ENCODE measurements at places on chromosomes 16 and 17. TPM values are rescaled to one million over a fixed set of nuclear protein-coding genes. Genes with fewer than 3 reads are reported as not detected.

The LYRM9 gene
- total RNA-seq: 2.9 TPM

The GSDMA gene
- total RNA-seq: 0.23 TPM

The NHERF2 gene
- 29.9 TPM for total RNA-seq

The CFAP119 gene
- total RNA-seq: 7.0 TPM

The FKBP10 gene
- total RNA-seq: 143 TPM

The EFCAB5 gene
- total RNA-seq: 0.29 TPM

The GPR179 gene
- not detected for total RNA-seq

The GRB7 gene
- total RNA-seq: 42.0 TPM

The TBC1D16 gene
- total RNA-seq: 19.9 TPM

The PPM1D gene
- 9.8 TPM for total RNA-seq

The EPN2 gene
- total RNA-seq: 26.4 TPM

The ADORA2B gene
- total RNA-seq: 53.0 TPM

The AP1G1 gene
- total RNA-seq: 43.6 TPM

The TBX6 gene
- 0.07 TPM for total RNA-seq

The NSRP1 gene
- total RNA-seq: 6.9 TPM

The EPX gene
- not detected for total RNA-seq

The CCL11 gene
- not detected for total RNA-seq

The TMIGD1 gene
- total RNA-seq: not detected

The SIAH1 gene
- total RNA-seq: 17.9 TPM

The GNGT2 gene
- 1.4 TPM for total RNA-seq

The NPIPB13 gene
- 4.0 TPM for total RNA-seq

The ACACA gene
- total RNA-seq: 45.4 TPM

The SRSF2 gene
- 497 TPM for total RNA-seq

The OSGIN1 gene
- total RNA-seq: 6.1 TPM

The TBKBP1 gene
- 4.2 TPM for total RNA-seq

The CLDN7 gene
- 200 TPM for total RNA-seq

The SMPD3 gene
- total RNA-seq: not detected

The TMEM101 gene
- total RNA-seq: 38.2 TPM

The BCO1 gene
- 0.58 TPM for total RNA-seq

The IGFALS gene
- not detected for total RNA-seq

The FAAP100 gene
- total RNA-seq: 33.8 TPM

The ZFP3 gene
- 1.7 TPM for total RNA-seq

The KRTAP3-1 gene
- total RNA-seq: not detected

The ZFHX3 gene
- total RNA-seq: 7.2 TPM

The SLC5A11 gene
- total RNA-seq: not detected

The UMOD gene
- not detected for total RNA-seq

The CCL18 gene
- not detected for total RNA-seq

The CMTM2 gene
- total RNA-seq: 1.8 TPM

The PYDC1 gene
- total RNA-seq: not detected

The MED13 gene
- total RNA-seq: 19.8 TPM

The TMEM114 gene
- not detected for total RNA-seq

The CHTF18 gene
- total RNA-seq: 41.0 TPM
